ENCODE measurements at places on chromosomes 12 and 14.
A peak's percentile ranks its signal among the peaks of the same experiment; 100 is the strongest.

- peak; percentile 1 for DNase-seq
Measured at GRCh38 chr14:66540038-66540437, 32.1 kb downstream of the GPHN start.

GRCh38 chr12:62724285-62724684 lies 210.7 kb downstream of the PPM1H start:
- no peak for DNase-seq

DNA sequence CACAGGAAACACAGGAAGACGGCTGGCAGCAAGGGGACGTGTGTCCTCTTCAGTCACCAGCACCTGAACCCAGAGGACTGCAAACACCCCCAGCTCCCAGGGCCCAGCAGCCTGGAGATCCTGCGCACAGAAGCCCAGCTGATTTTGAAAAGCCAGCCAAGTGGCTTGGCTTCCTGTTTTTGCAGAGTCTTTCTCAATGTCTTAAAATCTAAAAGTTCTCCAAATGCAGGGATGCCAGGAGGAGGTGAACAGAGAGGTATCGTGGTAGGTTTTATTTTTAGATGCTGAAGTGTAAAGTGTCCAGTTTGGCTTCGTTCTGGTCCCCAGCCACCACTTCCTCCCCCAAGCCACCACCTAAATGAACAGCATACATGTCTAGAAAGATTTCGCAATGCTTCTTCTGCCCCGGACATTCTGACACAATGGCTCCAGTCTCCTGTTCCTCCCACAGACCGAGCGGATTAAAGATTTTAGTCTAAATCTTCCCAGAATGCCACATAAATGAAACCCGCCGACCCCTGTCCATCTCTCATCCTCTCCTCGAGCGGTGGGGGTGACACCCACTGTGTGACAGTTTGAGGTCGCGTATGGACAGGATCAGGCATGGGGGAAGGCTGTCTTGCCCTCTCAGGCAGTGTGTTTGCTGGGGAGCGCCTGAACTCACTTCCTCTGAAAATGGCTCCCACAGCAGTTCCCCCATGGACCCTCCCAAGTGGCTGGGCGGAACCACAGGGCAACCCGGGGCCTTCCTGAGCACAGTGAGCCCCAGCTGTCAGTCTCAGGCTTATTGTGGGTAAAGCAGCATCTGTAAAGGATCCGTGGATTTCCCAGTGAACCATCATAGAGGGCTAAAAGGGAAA lies 41.6 kb downstream of the ITPK1 start:
- DNase-seq = peak; percentile 57

- DNase-seq = no peak
Measured at GRCh38 chr12:14252697-14253096, 112.8 kb upstream of the ATF7IP start.

GRCh38 chr14:58783792-58784511 lies 146.2 kb downstream of the DACT1 start:
- DNase-seq = no peak

DNA sequence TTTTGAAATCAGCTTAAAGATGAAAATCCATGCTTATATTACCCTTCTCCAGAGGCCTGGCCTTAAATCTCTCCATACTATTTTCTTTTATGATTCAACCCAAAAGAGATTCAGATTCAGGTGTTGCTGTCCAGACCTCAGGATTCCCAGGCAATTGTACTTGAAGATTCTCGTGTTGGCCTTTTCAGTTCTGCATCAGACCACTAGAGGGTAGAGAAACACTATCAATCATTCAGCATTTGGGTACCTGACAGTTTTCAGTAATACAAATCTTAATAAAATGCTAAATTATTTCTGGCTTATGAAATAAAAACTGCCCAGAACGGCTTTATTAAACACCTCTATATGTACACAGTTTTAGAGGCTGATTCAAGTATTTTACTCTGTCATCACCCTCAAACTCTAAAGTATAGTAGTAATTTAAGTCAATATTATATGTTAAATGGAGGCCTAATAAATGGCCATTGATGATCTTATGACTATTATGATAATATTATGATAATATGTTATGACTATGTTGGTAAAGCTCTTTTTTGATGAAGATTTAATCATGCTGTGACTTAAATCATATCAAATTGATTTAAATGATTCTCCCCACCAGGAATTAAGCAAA lies 301.1 kb downstream of the DUSP6 start:
- DNase-seq = peak; percentile 56

DNA sequence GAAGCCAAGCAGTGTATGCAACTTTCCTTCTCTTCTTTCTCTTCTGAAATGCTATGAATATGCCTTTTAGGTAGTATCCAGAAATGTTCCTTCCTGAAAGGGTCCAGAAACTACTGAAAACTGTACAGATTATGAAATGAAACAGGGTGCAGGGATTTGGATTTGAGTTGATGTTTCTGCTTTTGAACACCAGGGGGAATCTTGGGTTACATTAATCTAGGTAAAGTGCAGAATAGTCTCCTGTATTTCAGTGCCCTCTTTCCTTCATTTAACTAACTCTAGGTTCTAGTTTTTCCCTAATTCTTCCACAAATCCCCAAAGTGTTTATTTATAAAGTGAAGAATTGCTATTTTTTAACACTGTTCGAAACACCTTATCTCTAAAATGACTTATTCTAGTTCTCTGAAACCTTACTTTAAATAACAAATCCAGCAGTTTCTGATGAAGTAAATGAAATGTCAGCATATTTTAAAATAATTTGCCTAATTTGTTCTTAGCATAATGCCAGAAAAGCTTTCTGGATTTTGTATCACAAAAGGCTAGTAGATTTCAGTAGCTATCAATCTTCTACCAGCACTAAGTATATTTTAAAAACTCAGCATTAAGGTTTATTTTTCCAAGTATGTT lies 111.9 kb downstream of the LRRK2 start:
- peak; percentile 4 for DNase-seq

DNA sequence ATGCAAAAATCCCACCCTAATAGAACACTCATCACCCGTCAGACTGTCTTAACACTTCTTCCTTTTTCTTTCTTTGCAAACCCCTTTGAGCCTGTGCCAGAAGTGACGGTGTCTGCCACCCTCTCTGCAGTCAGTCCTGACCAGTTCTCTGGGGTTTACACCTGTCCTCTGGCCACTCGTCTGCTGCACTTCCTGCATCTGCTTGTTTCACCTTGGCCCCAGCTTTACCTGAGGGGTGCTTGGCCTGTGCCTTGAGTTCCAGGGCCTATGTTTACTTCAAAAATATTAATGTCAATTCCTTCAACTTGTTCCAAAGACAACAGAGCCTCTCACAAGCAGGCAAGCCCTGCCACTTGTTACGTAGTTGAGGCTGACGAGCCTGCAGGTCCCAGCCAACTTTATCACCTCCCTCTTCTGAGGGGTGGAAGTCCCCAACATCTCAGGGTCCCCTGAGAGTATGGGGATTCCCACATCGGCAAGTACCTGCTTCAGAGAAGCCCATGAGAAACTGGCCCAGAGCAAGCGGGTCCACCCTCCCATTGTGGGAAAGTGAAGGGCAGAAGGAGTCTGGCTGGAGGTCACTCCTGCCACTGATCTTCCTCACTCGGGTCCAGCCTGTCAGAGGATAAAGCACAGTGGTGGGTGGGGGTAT lies 205.4 kb downstream of the DAD1 start:
- no peak for DNase-seq

GRCh38 chr12:95630496-95630895 lies 79.2 kb upstream of the USP44 start:
- no peak for DNase-seq

GRCh38 chr14:31051511-31051910 lies 25.3 kb upstream of the STRN3 start:
- DNase-seq = no peak

Measured in fibroblast of gingiva (primary cell).